Stimulated activated CD4-positive, alpha-beta T cell treated with anti-CD3 and anti-CD28 coated beads, Interleukin-12 subunit alpha, Interleukin-12 subunit beta, amount 100 ng/mL, for 48 hours (primary cell): ENCODE measurements at places on chromosomes 7 and 10.

GRCh38 chr10:3354174-3354900 lies 181.8 kb upstream of the PITRM1 start:
- no peak for DNase-seq

DNA sequence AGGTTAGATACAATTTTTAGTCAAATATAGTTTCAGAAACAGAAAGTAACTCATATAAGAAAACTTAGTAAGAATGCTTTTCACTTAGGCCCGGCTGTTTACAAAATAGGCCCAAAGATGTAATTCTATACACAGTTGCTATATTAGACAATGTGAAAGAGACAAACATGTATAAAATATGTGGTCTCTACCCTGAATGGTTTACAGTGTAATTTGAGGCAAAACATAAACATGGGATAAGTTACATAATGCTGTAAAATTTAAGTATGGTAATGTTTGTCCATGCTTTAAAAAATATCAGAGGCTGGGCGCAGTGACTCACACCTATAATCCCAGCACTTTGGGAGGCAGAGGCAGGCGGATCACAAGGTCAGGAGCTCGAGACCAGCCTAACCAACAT lies 18.7 kb downstream of the KRIT1 start:
- DNase-seq = no peak

- DNase-seq = no peak
These were observed 138.0 kb downstream of the VIPR2 start for GRCh38 chr7:159006610-159007130.

DNA sequence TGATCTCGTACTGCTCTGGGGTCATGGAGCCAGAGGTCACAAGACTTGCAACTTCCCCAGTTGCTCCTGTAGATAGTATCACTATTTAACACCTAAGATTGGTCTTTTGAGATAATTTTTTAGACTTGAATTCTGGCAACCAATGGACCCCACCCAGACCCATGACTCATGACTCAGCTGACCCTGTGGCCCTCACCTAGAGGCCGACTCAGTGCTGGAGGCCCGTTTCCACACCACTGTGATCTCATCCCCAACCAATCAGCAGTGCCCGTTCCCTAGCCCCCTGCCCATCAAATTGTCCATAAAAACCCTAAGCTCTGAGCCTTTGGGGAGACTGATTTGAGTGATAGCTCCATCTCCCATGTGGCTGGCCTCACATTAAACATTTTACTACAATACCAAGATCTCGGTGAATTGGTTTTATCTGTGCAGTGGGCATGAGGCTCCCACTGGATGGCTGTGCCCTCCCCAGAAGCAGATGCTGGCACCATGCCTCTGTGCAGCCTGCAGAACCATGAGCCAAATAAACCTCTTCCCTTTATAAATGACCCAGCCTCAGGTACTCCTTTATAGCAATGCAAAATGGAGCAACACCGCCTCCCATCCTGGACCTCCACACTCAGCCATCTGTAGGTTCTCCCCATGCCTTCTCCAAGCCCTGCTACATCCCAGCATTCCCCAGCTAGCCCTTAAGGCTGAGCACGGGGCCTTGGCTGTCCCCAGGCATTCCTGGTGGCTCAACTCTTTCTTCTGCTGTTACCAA lies 98.8 kb downstream of the PRKAG2 start:
- no peak for DNase-seq

GRCh38 chr7:22867003-22867402 lies 44.4 kb upstream of the TOMM7 start:
- DNase-seq = no peak

- DNase-seq = no peak
These were observed 35.0 kb upstream of the TMEM273 start for GRCh38 chr10:49223205-49223604.

GRCh38 chr7:55546814-55547213 lies 25.5 kb downstream of the VOPP1 start:
- DNase-seq = peak; percentile 41

DNA sequence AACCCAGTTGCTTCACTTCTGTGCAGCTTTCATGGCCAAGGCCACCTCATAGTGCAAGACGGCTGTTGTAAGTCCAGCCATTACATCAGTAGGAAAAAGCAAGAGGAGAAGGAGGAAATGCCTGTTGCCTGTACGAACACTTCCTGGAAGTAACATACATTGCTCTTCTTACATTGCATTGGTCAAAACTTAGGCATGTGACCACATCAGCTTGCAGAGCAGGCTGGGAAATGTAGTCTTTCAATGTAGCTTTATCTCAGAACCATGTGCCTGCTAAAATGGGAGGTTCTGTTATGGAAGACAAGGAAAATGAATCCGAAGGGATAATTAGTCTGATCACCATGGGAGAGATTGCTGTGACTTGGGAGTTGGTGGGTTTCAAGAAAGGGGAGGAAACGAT lies 4.3 kb downstream of the SLC29A3 start:
- DNase-seq = no peak

DNA sequence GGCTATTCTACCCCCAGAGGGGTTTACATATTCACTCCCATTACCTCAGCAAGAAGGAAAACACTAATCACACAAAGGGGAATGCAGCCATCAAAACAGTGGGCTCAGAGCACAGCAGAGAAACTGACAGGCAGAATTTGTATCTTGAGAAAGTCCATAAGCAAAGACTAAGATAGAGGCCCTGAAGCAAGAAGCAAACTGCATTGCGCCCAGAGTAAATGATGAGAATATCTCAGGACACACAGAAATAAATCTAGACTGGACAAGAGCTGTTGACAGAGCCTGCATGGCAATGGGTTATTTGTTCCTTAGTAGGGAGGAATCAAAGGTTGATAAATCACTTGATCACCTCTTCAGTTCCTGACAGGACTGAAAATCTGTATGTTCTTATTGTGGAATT lies 440.7 kb upstream of the CELF2 start:
- DNase-seq = no peak

DNA sequence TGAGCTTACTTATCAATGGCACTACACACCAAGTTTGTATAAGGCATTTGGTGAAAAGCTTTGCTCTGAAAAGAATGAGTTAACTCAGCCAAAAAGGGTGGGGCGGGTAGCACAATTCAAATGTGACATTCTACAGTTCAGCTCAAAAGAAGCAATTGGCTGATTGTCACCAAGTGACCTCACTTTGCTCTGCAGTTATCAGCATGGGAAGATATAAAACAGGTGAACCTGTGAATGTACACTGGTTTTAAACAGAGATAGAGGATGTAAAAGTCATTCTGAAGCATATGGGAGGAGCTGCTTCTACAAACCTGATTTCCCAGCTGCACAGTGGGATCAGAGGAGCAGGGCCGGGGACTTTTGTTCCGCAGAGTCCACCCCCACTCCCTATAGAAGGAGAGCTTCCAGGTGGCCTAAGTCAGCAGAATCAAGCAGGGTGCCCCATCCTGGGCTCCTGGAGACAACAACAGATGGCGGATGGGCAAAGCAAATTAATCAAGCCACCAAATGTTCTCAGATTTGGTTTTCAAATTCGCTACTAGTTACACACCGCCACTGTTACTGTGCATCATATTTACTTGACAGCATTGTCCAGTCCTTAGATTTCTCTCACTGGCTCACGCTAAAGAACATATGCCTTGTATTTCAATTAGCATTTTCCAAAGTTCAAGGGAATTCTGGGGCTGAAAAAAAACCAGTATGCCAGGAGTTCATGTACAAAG lies 27.5 kb upstream of the NPVF start:
- DNase-seq = no peak

GRCh38 chr10:133264461-133264860 lies 12.2 kb downstream of the ADAM8 start:
- DNase-seq = no peak

- DNase-seq = no peak
These were observed 12.5 kb downstream of the TMEM72 start for GRCh38 chr10:44923611-44924010.

GRCh38 chr7:150356265-150356897 lies 12.2 kb upstream of the REPIN1 start:
- no peak for DNase-seq

- DNase-seq = no peak
These were observed 106.0 kb downstream of the CXCL12 start for GRCh38 chr10:44278837-44279324.

- no peak for DNase-seq
These were observed 67.3 kb downstream of the OGDH start for GRCh38 chr7:44673771-44674170.

DNA sequence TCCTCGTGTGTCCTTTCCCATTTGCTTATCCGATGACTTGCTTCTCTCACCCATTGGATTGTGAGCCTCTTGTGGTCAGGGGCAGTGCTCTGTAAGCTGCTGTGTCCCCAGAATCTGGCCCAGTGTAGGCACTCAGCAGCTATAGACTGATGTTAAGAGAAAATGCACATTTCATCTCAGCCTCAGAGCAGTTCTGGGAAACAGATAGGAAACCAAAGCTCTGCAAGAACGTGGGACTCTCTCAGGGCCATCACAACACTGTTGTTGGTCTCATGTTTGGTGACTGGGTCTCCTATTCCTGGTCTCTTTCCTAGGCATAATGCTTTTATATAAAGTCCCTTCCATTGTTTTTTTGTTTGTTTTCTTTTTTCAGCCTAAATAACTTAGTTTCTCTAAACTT lies 141.2 kb downstream of the ST7 start:
- no peak for DNase-seq

- no peak for DNase-seq
These were observed 347.2 kb upstream of the KCND2 start for GRCh38 chr7:119925581-119926289.
